ENCODE measurements at places on chromosomes 16 and 17. TPM values are rescaled to one million over a fixed set of nuclear protein-coding genes. Genes with fewer than 3 reads are reported as not detected.
A peak's percentile ranks its signal among the peaks of the same experiment; 100 is the strongest.

Gene LDHD
- total RNA-seq: 7.0 TPM

Gene HCRT
- total RNA-seq: not detected

GRCh38 chr16:6916946-6917345, 415.7 kb upstream of the RBFOX1 start:
- no peaks in the 10 kb centered on the region for H3K27me3 ChIP-seq
- no peak overlapping the region for H3K4me3 ChIP-seq
- DNase-seq: no peak
- H3K36me3 ChIP-seq: no peaks in the 10 kb centered on the region
- H3K4me1 ChIP-seq: no peaks in the 10 kb centered on the region
- H3K27ac ChIP-seq: no peak overlapping the region

GRCh38 chr17:79379700-79380445, 231.0 kb downstream of the RBFOX3 start:
- H3K4me3 ChIP-seq: no peak overlapping the region
- no peak for DNase-seq
- no peak overlapping the region for H3K27ac ChIP-seq
- no peaks in the 10 kb centered on the region for H3K4me1 ChIP-seq
- no peaks in the 10 kb centered on the region for H3K27me3 ChIP-seq

GRCh38 chr17:80978499-80979497, 12.8 kb upstream of the CHMP6 start:
- no peak overlapping the region for H3K4me3 ChIP-seq
- no peaks in the 10 kb centered on the region for H3K4me1 ChIP-seq
- no peak overlapping the region for H3K27ac ChIP-seq

GRCh38 chr16:13936596-13937081, 16.7 kb downstream of the ERCC4 start:
- DNase-seq: peak; percentile 75
- H3K4me1 ChIP-seq: peaks cover 32% of the 10 kb centered on the region
- no peak overlapping the region for H3K4me3 ChIP-seq
- H3K27me3 ChIP-seq: no peaks in the 10 kb centered on the region
- peaks cover 6% of the 10 kb centered on the region for H3K36me3 ChIP-seq
- H3K27ac ChIP-seq: peak overlapping the region; percentile 3

GRCh38 chr16:89505204-89506112, 2.7 kb upstream of the SPG7 start:
- DNase-seq: peak; percentile 83
- H3K36me3 ChIP-seq: peaks cover under 1% of the 10 kb centered on the region
- H3K27ac ChIP-seq: peak overlapping the region; percentile 67
- H3K4me3 ChIP-seq: no peak overlapping the region
- peaks cover 25% of the 10 kb centered on the region for H3K4me1 ChIP-seq

GRCh38 chr16:48076455-48077012, 79.3 kb downstream of the ABCC12 start:
- no peaks in the 10 kb centered on the region for H3K27me3 ChIP-seq
- H3K4me3 ChIP-seq: no peak overlapping the region
- H3K36me3 ChIP-seq: no peaks in the 10 kb centered on the region
- no peaks in the 10 kb centered on the region for H3K4me1 ChIP-seq
- no peak overlapping the region for H3K27ac ChIP-seq

Data from pancreas (tissue), 10 donors.